ENCODE measurements at places on chromosomes 6 and 20. TPM values are rescaled to one million over a fixed set of nuclear protein-coding genes. Genes with fewer than 3 reads are reported as not detected.

GRCh38 chr6:3233904-3234303, 6.5 kb upstream of the TUBB2B start:
- no peak for DNase-seq

- no peak for DNase-seq
These were observed 456.9 kb upstream of the JAG1 start for GRCh38 chr20:11130554-11131166.

DNA sequence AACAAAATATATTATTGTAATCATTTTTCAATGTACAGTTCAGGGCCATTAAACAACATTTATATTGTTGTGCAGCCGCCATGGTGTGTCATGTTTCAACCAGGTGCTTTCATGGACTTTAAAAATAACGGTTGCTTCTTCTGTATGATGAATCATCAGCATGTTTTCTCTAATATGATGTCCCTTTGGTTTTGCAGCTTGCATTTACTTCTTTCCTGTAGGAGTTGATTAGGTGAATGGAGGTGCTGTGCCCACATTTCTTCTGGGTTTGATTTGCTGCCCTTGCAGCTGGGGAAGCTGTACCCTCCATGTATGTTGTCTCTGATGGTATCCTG, 54.9 kb upstream of the TULP4 start:
- no peak for DNase-seq

DNA sequence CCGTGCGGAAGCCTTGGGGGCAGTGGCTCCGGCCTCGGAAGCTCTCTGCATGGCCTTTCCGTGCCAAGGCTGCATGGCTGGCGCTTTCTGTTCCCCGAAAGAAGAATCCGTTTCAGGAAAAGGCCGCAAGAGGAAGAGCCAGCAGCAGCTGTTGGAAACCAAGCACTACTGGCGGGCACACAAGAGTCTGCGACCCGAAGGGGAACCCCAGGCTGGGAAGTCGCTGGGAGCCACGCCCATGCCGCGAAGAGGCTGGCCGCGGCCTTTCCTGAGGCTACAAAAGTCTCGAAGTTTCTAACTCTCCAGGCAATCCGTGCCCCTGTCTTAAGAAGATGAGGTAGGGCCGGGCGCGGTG, at the start of gene CGAS:
TSS of gene CGAS (minus strand) at position 191 of the 355 bp plus-strand sequence. CDS start at position 75, 116 bp downstream.
- DNase-seq = peak; percentile 66

DNA sequence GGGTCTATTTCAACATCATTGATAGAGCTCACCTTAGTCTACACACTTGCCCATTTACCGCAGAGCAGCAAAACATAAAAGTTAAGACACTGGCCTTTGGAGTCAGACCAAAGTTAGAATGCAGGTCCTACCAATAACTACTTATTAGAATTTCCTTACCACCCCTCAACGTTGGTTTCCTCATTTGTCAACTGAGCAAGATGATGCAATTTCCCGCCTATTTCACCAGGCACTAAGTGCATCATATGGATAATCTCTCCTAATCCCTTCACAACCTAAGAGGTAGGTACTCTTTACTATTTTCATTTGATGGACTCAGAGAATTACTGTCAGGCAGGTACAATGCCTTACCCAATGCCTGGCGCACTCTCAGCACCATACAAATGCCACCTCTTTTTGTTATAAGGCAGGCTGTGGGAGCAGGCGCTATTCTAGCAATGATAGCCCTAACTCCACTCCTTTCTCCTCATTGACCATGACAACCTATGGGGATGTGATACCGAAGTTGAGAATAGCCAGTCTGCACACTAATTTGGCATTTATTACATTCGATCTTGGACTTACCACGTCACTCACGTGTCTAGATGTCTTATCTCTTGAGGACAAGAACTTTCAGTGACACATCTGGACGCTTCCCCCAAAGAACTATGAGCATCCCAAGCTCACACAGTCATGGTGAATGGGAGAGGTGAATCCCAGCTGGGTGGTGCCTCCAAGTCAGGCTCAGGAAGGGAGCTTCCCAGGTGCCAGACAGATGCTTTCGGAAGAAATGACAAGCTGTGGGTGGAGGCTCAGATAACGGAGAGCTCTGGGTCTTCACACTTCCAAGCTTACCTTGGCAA, 128.1 kb upstream of the STMND1 start:
- no peak for DNase-seq

GRCh38 chr6:92459606-92460005, 959.8 kb downstream of the EPHA7 start:
- no peak for DNase-seq

- no peak for DNase-seq
These were observed 1.2 kb upstream of the ADGRF1 start for GRCh38 chr6:47043286-47043685.

GRCh38 chr6:125469915-125470314, 168.1 kb upstream of the HDDC2 start:
- no peak for DNase-seq

- DNase-seq = no peak
These were observed 694.9 kb upstream of the ID4 start for GRCh38 chr6:19142275-19142674.

GRCh38 chr20:7926767-7927166, 13.5 kb downstream of the HAO1 start:
- DNase-seq = no peak

DNA sequence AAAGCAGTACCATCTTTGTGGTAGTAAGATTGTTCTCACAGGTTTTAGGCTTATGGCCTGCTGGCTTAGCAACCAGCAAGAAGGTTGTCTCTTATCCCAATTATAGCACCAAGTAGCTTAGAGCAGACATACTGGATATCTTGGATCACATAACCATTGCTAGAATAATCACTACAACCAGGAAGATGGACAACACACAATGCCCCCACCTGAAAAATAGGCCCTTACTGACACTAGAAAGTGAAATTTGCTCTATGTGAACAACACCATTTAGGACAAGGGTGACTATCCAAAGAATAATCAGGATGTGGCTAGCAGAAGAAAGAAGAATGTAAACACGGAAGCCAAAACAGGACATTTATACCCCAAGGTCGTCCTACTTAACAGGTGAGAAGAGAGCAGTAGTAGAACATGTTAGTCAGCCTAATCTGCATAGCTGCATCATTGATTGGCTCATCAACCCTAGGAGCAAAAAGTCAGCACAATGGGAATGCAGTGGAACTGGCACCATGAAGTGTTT, 172.7 kb upstream of the MARCKS start:
- DNase-seq = no peak

CLVS2 gene
- not detected for polyA plus RNA-seq

GPR6 gene
- not detected for polyA plus RNA-seq

C6orf141 gene
- polyA plus RNA-seq = not detected

All from kidney (tissue), 22 donors.